NCI-H446 (cell line): ENCODE measurements at places on chromosomes 11 and 22.

GRCh38 chr11:110716361-110716760 lies 4.1 kb upstream of the ARHGAP20 start:
- no peak for DNase-seq

GRCh38 chr11:76783896-76784813 lies 999 bp downstream of the TSKU start:
- DNase-seq = no peak

DNA sequence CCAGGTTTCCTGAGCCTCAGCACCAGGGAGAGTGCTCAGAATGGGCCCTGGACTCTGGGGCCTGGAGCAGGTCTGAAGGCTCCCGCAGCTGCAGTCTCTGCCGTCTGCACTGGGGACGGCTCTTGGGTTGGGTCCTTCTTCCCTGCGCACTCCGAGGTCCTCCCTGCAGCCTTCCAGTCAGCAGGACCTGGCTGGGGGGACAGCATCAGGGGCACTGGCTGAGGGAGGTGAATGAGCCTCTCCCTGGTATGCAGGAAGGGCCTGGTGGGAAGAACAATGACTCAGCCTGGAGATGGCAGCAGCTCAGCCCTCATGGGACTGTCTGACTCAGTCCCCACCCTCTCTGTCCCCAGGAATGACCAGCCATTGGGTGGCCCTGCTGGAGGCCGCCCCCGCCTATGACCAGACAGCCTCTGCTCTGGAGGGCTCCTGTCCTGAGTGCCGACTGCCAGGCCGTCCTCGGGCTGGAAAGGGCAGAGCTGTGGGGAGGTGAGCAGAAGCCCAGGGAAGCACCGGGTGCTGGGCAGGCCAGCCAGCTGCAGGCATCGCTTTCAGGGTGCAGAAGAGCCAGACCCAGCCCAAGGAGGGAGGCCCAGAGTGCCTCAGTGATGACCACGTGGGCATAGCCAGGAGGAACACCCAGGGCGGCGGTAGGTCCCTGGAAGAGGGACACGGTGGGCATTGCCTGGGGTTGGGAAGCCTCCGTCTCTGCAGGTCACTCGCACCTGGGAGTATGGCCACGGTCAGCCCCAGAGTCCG lies 455.0 kb downstream of the BRD1 start:
- DNase-seq = no peak

GRCh38 chr11:119483341-119483880 lies 60.4 kb upstream of the THY1 start:
- no peak for DNase-seq

GRCh38 chr11:76239483-76240160 lies 33.3 kb upstream of the WNT11 start:
- DNase-seq = no peak

DNA sequence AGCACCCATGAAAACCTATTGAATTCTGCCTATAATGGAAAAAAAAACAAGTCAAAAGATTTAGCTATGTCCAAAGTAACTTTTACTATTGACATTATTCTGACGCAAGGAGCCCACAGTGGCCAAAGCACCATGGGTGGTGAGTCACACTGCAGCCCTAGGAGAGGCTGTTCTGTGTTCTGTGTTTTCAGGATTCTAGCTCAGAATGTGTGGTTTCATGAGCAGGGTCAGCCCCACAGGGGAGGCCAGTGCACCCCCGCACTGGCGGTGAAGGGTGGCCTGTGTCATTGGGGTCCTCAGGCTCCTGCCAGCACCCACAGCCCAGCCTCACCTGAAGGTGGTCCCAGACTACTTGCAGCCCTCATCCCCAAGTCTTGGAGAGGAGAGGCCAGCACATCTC lies 112.2 kb downstream of the BRD1 start:
- DNase-seq = no peak

DNA sequence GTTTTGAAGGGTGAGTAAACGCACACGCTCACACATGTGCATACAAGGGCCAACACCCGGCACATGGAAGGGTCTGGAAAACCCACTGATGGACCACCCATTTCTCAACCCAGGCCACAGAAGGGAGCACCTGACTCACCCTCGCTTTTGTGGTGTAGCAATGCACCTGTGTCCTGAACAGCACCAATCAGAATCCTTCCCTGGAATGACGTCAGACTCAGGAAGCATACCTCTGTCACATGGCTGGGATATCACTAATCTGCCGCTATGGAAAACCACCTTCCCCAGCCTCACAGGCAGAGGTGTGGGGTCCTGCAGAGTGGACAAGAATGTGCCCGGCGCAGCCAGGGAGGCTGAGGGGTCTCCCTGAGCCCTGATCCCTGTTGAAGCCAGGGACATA lies 9.0 kb upstream of the OSM start:
- no peak for DNase-seq

- DNase-seq = no peak
Measured at GRCh38 chr22:42714768-42715390, 5.8 kb downstream of the A4GALT start.

GRCh38 chr22:50314455-50315288 lies 7.2 kb upstream of the PLXNB2 start:
- no peak for DNase-seq

- no peak for DNase-seq
Measured at GRCh38 chr11:27184458-27185312, 144.1 kb downstream of the BBOX1 start.

DNA sequence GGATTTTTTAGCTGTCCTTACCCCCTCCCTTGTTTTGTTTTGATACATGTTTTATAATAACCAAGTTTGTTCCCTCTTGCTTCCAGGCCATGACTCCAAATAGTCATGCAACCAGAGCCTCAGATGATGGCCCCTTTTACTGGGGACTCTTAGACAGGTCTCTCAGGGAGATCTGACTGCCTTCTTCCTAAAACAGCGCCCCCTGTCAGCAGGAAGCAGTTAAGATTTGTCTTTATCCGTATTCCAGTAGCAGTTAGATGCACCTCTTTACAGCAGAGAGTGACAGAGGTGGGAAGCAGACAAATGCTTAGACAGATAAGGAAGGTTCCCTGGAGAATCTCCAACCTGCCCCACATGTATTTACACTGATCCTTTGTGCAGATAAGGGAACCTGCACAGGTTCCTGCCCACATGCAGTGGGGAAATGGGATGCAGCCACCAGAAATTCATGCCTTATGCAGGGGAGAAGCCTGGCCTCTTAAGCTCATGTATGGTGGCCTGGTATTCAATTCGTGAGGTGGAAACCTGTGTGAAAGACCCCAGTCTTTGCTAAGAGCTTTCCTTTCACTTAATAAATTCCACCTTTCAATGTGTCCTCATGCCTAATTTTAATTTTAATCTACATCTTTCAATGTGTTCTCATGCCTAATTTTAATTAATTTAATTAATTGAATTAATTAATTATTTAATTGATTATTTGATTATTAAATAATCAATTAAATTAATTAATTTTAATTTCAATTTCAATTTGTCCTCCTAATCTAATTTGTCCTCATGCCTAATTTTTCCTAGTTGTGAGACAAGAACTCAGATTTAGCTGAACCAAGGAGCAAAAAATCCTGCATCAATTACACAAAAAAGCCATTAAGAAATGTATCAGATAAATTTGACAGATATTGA lies 11.5 kb upstream of the GLYAT start:
- no peak for DNase-seq

- no peak for DNase-seq
Measured at GRCh38 chr11:94826415-94826814, 58.3 kb downstream of the AMOTL1 start.

DNA sequence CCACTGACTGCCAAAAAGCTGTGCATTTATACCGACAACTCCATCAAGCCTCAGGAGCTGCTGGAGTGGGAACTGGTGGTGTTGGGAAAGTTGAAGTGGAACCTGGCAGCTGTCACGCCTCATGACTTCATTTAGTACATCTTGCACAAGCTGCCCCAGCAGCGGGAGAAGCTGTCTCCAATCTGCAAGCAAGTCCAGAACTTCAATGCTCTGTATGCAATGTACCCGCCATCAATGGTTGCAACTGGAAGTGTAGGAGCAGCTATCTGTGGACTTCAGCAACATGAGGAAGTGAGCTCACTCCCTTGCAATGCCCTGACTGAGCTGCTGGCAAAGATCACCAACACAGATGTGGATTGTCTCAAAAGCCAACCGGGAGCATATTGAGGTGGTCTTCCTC lies at the start of gene SLC22A25:
Gene SLC22A25 (minus strand): TSS at position 67 of the 400 bp plus-strand sequence. CDS start 13,947 bp downstream, outside the sequence.
- DNase-seq = no peak

DNA sequence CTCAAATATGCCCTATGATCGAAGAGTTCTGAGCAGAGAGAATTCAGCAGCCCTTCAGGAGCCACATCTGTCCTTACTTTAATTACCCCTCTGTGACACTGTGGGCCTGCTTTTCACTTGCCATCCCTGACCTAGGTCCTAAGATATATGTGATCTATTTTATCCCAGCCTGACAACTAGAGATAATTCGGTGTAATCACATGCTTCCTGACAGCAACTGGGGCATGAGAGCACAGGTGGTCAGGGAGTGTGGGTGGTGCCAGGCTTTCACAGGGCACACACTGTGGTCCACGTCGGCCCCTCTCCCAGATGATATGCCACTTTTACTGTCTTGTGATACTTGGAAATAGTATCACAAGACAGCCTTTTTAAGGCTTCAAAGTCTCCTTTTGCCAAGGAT lies 3.9 kb downstream of the TUBA8 start:
- DNase-seq = no peak

- no peak for DNase-seq
Measured at GRCh38 chr22:33438273-33438672, 380.1 kb upstream of the SYN3 start.

GRCh38 chr11:8759634-8760033 lies 77.0 kb downstream of the RPL27A start:
- DNase-seq = peak; percentile 39

DNA sequence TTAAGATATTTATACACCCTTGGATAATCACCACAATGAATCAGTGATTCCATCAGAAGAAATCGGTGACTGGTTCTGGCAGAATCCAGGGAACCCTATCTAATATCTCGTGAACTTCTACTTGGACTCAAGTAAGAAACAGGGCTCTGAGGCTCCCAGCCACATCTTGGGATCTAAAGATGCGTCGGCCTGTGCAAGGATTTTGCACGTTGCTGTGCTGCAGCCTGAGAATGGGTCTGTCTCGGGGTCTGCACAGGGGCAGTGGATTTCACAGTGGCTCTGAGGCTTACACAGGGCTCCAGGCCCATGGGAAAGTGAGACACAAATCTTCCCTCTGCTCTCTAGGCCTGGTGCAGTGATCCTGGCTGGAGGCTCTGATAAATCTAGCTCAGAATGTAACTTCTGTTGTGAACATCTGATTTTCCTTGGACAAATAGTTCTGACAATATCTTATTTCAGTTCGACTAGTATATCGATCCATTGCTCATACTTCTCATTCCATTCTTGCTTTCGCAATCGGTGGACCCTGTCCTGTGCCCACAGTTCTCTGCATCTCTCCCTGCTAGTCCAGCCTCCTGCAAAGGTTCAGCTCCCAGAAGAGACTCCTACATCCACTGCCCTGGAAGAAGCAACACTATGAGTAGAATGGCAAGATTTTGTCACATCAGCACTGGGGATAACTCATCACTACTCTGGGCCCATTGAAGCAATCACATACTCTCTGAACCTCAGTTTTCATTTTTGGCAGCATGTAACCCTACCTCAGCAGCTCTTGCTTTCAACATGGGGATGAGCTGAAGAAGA lies 105.5 kb upstream of the TOP3B start:
- no peak for DNase-seq

- DNase-seq = no peak
Measured at GRCh38 chr11:3146612-3147256, 18.4 kb downstream of the OSBPL5 start.

GRCh38 chr22:35378621-35379020 lies 2.3 kb upstream of the HMOX1 start:
- DNase-seq = no peak

DNA sequence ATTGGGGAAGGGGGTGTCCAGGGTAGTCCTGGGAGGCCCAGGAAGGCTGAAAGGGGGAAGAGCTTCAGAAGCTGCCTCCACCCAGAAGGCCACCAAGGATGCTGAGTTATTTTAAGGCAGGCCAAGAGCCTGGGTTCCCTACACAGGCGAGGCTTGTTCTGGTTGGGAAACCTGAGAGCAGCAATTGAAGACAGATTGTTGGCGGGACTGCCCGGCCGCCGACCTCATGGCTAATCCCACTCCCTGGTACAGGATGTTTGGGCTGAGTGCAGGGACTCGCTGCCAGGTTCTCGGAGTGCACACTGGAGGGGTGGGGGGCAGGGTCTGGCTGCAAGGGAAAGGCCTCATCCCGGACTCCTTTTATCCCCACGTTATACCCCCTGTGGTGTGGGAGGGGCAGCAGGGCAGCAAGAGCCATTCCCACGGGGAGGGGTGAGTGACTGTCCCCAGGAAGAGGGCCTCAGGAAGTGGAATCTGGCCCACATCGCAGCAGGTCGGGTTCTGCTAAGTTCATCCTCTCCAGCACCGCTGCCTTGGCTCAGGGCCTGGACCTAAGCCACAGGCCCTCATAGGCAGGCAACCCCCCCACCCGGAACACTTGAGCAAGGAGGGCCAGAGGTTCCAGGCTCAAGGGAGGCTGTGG lies 43.6 kb upstream of the PRR5 start:
- DNase-seq = peak; percentile 65

DNA sequence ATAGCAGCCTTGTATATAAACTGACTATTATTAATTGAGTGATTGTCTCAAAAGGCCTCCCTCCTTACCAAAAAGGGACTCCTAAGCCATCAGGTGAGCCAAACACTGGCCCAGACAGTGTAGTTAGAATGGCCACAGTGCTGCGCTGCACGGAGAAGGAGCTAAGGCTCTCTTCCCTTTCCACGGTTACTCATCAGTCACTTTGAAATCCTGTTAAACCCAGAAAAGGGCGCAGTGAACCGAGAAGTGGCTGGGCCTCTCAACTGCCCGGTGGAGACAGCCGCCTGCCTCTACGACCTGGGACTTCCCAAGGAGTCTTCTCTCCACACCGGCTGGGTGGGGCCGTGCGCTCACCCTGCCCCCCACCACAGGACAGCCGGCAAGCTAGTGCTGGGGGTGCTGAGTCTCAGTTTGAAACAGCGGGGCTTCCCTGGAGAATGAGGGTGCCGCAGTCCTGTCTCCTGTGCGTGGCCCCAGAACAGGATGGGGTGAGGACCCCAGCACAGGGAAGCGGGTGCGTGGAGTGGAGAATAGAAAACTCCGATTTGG lies 1.3 kb downstream of the MYH9 start:
- no peak for DNase-seq

- DNase-seq = peak; percentile 35
Measured at GRCh38 chr22:22463855-22464540, 44.5 kb downstream of the ZNF280B start.

DNA sequence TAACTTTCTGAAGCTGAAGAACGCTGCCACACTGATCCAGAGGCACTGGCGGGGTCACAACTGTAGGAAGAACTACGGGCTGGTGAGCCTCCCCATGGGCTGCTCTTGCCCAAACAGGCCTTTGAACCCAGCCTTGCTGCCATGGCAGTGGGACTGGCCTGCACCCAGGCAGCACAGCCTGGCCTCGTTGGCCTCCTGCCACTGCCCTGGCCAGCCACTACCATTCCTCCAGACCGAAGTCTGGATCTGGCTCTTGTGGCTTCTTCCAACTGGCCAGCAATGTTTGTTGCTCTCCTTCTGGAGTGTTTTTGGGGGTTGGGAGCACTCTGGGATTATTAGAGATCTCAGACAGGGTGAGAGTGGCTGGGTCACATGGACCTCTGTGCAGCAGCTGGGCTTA lies 51.0 kb downstream of the MYO7A start:
- DNase-seq = peak; percentile 42
